ENCODE measurements at places on chromosomes 12 and 14.

GRCh38 chr14:54209511-54210250, 187.1 kb upstream of the CDKN3 start:
- no peak for DNase-seq

DNA sequence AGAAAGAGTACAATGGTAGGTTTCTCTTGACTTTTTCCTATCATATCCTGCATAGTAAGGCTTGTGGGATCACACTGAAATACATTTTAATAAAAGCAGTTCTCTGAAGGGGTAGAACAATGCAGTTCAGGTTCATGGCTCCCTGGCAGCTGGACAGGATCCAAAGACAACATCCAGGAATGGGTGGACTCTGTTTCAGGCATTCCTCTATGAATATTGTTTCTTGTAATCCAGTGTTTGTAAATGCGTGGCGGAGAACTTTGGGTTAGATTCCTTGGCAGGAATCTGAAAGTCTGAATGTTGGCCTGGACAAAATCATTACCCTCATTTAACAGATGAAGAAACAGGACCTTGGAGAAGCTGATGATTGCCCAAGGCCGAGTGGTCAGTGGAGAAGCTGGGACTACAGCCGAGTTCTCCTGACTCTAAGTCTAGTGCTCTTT, 43.5 kb downstream of the SYNE2 start:
- DNase-seq, result no peak

GRCh38 chr12:77603946-77604345, 226.7 kb upstream of the NAV3 start:
- no peak for DNase-seq

DNA sequence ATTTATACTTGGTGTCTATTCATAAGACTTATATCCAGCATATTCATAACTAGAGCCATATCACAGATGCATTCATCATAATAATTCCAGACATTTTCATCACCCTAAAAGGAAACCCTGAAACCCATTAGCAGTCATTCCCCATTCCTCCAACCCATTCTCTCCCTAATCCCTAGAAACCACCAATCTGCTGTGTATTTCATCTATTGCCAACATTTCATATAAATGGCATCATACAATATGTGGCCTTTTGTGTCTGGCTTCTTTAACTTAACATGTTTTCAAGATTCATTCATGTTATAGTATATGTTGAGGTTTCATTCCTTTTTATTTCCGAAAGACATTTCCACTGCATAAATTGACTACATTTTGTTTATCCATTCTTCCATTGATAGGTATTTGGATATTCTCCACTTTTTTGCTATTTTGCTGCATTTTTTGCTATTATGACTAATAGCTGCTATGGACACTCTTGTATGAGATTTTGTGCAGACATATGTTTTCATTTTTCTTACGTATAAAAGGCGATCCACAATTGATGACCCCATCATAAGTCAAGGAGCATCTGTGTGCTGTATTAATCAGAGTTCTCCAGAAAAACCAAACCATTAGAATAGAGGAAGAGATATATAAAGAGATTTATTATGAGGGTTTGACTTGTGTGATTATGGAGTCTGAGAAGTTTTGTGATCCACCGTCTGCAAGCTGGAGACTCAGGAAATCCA, 5.1 kb upstream of the OAS2 start:
- no peak for DNase-seq

GRCh38 chr12:78036874-78037273, 206.2 kb downstream of the NAV3 start:
- no peak for DNase-seq

- no peak for DNase-seq
Observed at GRCh38 chr12:7602277-7602676, 63.4 kb downstream of the APOBEC1 start.

DNA sequence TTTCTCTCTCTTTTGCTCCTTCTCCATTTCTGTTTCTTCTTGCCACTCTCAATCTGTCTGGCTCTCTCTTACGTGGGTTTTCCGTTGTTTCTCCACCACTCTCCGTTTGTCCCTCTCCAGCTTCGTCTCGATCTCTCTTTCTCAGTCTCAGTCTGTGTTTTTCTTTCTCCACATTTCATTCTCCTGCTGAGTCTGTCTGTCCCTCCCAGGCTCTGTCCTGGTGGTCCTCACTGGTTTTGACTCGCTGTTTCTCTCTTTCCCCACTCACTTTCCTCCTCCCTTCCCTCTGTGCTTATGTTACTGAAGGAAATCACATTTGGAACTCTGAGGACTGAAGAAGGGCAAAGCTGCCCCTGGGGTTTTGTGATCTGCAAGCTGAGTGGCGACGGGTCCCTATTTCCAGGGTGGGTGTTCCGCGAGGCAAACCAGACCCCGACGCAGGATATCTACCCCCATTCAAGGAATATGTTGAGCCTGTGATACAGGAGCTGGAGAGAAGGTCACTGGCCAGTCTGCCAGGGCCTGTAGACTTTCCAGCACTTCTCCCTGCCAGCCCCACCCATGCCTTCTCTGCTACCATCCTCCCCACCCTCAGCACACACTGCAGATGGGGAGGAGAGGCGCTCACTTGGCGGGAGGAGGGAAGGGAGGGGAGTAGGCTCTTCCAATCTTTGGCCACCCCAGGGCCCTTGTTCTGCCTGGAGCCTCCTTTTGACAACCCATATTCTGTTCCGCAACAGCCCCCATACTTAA, 102.7 kb upstream of the MAP1LC3B2 start:
- no peak for DNase-seq

GRCh38 chr12:818733-819132, 66.4 kb downstream of the WNK1 start:
- no peak for DNase-seq

DNA sequence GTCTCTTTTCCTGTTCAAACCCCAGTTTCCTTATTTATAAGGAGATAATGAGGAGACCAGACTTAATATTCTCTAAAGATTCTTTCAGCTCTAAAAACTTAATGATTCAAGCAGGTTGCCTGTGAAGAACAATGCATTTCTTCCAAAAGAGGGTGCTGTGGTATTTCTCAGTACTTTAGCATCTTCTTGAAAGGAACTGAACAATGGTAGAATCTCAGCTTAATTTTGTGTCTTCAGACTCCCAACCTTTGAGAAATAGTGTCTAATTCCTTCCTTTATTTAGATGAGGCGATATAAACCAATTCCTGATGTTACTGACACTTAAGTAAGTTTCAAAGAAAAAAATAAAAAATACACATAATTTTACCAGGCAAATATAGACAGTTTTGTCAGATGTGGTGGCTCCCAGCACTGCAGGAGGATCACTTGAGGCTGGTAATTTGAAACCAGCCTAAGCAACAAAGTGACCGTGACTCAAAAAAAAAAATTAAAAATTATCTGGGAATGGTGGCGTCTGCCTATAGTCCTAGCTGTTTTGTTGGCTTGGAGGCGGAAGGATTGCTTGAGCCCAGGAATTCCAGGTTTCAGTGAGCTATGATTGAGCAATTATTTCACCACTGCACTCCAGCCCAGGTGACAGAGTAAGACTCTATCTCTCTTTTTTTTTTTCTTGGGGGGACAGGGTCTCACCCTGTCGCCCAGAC, 76.9 kb upstream of the PSMA6 start:
- peak; percentile 35 for DNase-seq

GRCh38 chr12:53176750-53177149, 3.8 kb upstream of the ZNF740 start:
- DNase-seq, result no peak

DNA sequence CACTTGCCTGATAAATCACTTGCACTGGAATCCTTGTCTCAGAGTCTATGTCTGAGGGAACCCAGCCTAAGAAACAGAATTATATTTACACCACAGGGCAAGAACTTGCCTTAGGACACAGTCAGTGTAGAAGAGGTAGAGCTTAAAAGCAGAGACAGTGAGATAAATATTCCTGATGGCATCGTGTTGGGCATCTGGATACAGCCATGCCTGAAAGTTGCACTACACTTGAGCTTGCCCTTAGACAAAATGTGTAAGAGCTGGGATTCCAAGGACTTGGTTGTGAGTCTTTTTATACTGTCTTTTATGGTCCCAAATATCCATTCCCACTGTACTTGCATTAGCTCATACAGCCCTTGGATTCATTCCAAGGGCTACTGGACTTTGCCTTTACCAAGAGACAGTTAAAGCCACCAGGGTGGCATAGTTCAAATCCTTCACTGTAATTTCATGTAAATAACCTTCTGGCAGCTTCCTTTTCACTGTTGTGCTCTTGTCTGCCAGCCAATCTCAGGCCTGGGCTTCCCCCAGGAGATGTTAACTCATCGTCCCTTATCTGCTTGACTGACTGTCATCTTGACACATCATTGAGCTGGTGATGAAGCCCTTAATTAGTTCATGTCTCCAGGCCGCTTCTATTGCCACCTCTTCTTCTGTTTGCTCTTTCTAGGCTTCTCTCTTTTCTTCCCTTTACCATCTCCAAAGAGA, 577.9 kb upstream of the TBX3 start:
- DNase-seq, result no peak

DNA sequence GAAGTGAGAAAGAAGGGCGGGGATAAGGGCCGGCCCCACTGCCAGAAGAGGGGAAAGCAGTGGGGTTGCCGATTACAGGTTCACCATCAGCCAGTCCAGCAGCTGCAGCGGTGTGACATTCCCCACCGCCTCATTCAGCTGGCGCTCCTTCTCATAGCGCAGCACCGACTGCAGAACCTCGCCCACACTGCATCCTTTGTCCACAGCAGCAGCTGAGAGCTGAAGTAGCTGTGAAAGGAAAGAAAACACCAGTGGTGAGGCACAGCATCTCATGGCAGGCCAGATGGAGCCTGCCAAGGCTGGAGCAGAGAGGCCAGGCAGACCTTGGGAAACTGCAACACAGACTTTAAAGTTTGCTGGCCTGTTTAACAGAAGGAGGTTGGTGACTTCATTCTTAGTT, 33.2 kb downstream of the AKAP3 start:
- DNase-seq, result no peak

- no peak for DNase-seq
Observed at GRCh38 chr12:17866802-17867201, 223.2 kb downstream of the RERGL start.

GRCh38 chr12:66025477-66025876, 105.1 kb downstream of the LLPH start:
- DNase-seq, result no peak

DNA sequence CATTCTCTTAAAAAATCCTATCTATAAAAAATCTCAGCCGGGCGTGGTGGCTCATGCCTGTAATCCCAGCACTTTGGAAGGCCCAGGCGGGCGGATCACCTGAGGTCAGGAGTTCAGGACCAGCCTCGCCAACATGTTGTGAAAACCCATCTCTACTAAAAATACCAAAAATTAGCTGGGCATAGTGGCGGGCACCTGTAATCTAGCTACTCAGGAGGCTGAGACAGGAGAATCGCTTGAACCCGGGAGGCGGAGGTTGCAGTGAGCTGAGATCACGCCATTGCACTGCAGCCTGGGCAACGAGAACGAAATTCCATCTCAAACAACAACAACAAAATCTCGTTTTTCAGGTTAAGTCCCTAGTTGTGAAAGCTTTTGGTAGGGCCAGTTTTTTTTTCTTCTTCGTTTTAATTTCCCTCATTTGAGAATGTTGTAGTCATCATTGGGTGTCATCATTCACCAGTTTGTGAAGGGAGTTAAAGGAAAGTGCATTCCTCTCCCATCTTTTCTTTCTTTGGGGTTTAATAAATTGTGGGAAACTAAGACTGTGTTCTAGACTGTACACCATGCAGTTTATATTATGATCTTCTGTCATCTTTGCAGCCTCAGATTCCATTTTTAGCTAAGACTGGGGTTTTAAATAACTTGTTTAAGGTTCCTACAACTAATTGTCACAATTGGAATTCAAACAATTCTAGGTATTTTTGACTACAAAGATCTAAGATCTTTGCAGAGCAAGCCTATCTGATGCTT, 23.9 kb downstream of the MDM2 start:
- DNase-seq, result no peak

- DNase-seq, result no peak
Observed at GRCh38 chr12:76226397-76226796, 121.8 kb downstream of the BBS10 start.

DNA sequence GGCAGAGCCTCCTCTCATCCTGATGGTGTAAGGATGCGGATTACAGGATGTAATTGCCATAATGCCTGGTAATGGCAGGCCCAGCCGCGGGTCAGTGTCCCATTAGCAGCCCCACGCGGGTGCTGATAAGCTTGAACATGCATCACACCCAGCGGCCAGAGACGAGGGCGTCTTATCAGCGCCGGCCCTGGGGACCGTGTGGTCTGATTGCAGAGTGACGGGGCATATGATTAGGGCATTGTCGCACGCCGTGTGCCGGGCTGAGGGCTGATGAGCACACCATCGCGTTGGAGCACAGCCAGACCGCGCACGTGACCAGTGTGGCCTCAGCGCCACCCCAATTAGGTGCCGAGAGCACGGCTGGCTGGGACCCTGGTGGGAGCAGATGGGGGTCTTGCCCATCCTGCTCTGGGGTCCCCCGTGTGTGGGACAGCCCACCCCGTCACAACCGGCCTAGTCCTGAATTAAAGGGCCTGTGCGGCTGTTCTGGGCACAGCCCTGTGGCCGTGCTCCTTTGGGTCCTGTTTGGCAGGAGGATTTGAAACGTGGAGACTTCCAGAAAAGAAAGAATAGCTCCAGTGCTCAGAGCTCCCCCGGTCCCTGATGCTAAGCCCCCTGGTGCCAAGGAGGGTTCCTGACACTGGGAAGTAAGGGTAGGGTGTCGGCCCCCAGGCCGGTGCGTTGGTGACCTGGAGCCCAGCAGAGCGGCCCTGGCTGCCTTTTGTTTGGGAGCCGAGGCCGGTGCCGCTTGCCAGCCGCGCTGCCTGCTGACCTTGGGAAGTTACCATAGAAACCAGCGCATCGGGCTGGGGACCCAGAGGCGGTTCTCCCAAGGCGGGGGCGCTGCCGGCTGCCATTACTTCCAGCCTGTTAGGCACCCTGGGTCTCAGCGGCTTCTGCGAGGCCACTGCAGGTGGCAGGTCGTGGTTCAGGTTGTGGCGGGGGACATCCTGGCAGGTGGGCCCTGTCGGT, 20.7 kb downstream of the KIF26A start:
- no peak for DNase-seq

GRCh38 chr12:47205532-47206449, 126.0 kb upstream of the AMIGO2 start:
- no peak for DNase-seq

DNA sequence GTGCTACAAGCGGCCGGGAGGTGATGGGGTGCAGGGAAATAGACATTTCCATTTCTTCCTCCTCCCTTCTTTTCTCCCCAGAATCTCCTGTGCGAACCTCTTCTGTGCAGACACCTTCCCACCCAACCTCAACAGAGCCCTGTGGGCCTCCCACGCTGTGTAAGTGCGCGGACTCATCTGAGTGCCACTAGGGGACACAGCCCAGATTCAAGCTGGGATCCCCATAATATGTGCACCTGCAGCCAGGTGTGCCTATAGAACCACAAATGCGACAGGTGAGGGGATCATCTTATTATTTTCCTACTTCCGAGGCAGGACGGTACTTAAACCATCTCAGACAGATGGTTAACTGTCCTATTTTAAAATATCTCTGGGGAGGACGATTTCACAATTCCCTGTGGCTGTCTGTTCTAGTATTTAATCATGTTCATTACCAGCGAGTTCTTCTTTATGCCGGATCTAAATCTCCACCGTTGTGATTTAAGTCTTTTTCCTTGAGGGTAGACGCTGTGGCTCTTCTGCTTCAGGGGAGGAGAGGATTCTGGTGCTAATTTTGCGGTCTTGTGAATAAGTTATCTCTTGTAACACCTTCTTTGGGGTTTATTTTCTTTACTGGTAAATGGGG, 17.2 kb upstream of the CACNA1C start:
- no peak for DNase-seq

- DNase-seq, result no peak
Observed at GRCh38 chr12:120066341-120066740, 50.2 kb downstream of the RAB35 start.

- DNase-seq, result no peak
Observed at GRCh38 chr12:132686825-132687210, 324 bp downstream of the POLE start.

- DNase-seq, result no peak
Observed at GRCh38 chr12:52515927-52516831, 4.0 kb downstream of the KRT5 start.
